ENCODE measurements at places on chromosomes 3 and 15. TPM values are rescaled to one million over a fixed set of nuclear protein-coding genes. Genes with fewer than 3 reads are reported as not detected.

Gene GOLGA8R
- total RNA-seq: 2.0 TPM

Gene CASR
- 1.3 TPM for total RNA-seq

DNA sequence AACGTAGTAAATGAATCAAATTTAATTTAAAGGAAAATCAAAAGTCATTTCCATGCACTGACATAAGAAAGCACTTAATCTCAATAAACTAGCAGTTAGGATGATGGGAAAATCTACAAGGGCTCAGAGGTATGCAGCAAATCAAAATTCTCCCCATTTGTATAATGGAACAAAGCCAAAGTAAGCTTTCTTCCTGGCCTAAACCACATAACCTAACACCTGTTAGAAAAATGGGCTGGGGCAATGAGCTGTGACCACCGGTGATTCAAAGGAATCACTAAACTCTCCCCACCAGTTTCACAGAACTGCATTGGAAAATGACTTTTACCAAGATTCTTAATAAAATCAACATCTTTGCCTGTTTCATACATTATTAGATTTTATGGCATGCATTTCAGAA lies 1024.3 kb downstream of the FHIT start:
- H3K27ac ChIP-seq: no peak overlapping the region
- no peaks in the 10 kb centered on the region for H3K4me1 ChIP-seq
- DNase-seq: no peak

Gene B3GNT5
- 2.1 TPM for total RNA-seq

DNA sequence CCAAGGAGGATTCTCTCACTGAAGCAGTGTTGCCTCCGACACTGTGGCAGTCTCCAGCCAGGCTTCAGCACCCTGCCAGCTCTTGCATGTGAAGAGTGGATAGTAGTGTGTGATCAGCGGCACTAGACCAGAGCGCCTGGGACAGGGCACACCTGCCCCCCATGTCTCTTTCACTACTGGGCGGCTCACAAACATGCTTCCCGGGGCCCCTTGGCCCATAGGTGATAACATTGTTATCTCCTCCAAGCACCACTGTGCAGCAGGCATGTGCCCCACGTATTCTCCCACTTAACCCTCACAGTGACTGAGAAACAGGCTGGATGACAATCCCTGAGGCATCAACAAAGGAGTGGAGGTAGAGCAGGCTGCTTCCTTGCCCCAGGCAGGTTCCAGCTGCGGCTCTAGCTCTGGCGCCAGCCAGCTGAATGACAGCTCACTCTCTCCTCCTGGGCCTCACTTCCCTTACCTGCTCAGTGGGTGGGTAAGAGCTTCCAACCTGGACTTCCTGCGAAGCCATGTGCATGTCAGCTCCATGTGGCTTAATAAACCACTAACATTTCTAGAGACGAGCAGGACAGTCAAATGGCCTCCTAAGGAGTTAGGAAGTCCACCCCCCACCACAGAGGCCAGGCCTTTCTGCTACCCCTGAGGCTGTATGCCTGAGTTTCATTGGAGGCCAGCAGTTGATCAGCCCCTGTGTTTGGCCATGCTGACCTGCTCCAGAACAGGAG lies 37.8 kb downstream of the KLF13 start:
- peaks cover 79% of the 10 kb centered on the region for H3K4me1 ChIP-seq
- peak overlapping the region; percentile 88 for H3K4me3 ChIP-seq
- no peaks in the 10 kb centered on the region for H3K36me3 ChIP-seq
- no peak for DNase-seq
- H3K27me3 ChIP-seq: no peaks in the 10 kb centered on the region
- peak overlapping the region; percentile 99 for H3K27ac ChIP-seq

- H3K4me3 ChIP-seq: no peak overlapping the region
- H3K36me3 ChIP-seq: peaks cover 18% of the 10 kb centered on the region
- no peak for DNase-seq
Observed at GRCh38 chr3:142355692-142356091, 92.1 kb downstream of the XRN1 start.

DNA sequence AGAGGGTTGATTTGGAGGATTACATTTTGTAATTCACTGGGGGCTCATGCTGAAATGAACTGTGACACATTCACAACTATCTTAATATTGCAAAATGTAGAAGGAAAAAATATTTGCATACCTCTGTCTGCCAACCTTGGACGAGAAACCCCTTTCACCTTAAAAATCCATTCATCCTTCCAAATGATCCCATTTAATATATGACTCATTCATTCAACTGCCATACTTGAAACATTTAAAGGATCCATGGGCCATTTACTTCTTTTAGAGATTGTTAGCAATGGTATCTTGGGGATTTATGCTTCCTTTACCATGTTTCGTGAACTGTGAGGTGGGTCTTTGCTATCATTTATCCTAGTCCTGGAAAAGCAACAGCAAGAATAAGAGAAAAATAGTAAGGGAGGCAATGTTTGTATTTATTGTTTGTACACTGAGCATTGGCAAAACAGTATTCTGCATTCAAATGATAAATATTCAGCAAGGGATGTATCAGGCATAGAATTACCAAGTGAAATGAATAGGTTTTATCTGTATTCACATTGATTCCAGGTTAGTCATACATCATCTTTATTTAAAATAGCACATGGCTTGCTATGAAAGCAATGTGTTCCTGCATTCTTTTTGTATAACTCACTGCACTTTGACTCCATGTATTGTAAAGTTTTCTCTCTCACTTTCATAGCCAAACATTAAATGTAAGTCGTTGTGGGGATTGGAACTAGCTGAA lies 378.1 kb downstream of the NSUN3 start:
- H3K27ac ChIP-seq: no peak overlapping the region
- no peaks in the 10 kb centered on the region for H3K4me1 ChIP-seq
- H3K4me3 ChIP-seq: no peak overlapping the region
- no peaks in the 10 kb centered on the region for H3K27me3 ChIP-seq

DNA sequence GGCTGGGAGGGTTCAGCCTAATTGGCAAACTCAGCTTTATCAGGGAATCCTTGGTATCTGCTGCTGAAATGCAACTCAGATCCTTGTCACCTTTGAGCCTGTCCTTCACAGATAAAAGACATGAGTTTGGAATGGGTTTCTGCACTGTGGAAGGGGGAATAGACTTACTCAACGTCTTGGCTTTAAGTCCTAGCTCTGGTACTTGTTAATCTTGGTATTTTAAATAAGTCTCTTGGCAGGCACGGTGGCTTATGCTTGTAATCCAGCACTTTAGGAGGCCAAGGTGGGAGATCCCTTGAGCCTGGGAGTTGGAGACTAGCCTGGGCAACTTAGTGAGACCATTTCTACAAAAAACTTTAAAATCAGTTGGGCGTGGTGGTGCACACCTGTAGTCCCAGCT lies 55.1 kb upstream of the ATOSA start:
- H3K36me3 ChIP-seq: peaks cover 2% of the 10 kb centered on the region
- no peak overlapping the region for H3K4me3 ChIP-seq
- peak overlapping the region; percentile 70 for H3K27ac ChIP-seq
- peaks cover 12% of the 10 kb centered on the region for H3K4me1 ChIP-seq
- H3K27me3 ChIP-seq: no peaks in the 10 kb centered on the region

DNA sequence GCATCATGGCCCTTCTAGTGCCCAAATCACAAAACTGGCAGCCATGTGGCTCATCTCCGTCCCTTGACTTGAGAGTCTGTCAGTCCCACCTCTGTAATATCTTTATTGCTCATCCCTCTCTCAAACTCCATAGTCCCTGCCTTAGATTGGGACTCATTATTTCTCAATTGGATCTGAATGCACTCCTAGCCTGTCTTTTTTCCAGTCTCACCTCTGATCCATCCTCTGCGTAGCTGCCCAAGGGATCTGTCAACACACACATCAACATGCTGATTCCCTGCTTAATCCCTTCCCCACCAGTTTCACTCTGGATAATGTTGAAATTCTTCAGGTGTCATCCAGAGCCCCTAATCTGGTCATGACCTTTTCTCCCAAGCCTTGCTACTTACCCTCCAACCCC lies 39.3 kb downstream of the NMNAT3 start:
- no peaks in the 10 kb centered on the region for H3K4me1 ChIP-seq
- peaks cover 4% of the 10 kb centered on the region for H3K36me3 ChIP-seq
- peaks cover 2% of the 10 kb centered on the region for H3K27me3 ChIP-seq
- H3K27ac ChIP-seq: no peak overlapping the region
- no peak for DNase-seq

DNA sequence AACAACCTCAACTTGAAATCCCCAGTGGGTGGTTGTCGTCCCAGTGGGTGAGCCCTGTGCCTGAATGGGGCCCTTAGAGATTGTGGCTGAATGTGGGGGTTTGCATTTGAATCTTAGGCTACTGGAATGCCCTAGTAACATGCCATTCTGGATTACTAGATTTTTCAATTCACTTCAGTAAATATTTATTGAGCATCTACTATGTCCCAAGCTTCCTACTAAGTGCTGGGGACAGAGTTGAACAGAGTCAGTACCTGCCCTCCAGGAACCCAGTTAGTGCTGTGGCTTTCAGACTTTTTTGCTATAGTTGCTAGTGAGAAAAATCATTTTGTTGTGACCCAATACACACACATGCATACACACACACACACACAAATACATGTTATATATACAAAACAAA lies 39.0 kb downstream of the CORO2B start:
- H3K27me3 ChIP-seq: peaks cover 60% of the 10 kb centered on the region
- H3K4me3 ChIP-seq: no peak overlapping the region
- H3K36me3 ChIP-seq: peaks cover 2% of the 10 kb centered on the region
- H3K27ac ChIP-seq: no peak overlapping the region
- no peak for DNase-seq
- H3K4me1 ChIP-seq: peaks cover 4% of the 10 kb centered on the region

- H3K4me3 ChIP-seq: no peak overlapping the region
- no peaks in the 10 kb centered on the region for H3K36me3 ChIP-seq
- no peak overlapping the region for H3K27ac ChIP-seq
Observed at GRCh38 chr3:69585472-69585871, 153.8 kb upstream of the MITF start.

GRCh38 chr15:98896002-98896721 lies 111.4 kb downstream of the PGPEP1L start:
- H3K27ac ChIP-seq: no peak overlapping the region
- no peak overlapping the region for H3K4me3 ChIP-seq
- no peaks in the 10 kb centered on the region for H3K4me1 ChIP-seq
- no peaks in the 10 kb centered on the region for H3K27me3 ChIP-seq
- peaks cover 2% of the 10 kb centered on the region for H3K36me3 ChIP-seq
- no peak for DNase-seq

- no peak overlapping the region for H3K4me3 ChIP-seq
- no peak overlapping the region for H3K27ac ChIP-seq
- no peaks in the 10 kb centered on the region for H3K27me3 ChIP-seq
- H3K36me3 ChIP-seq: peaks cover 2% of the 10 kb centered on the region
- H3K4me1 ChIP-seq: peaks cover 49% of the 10 kb centered on the region
Observed at GRCh38 chr3:120765830-120766493, 23.4 kb downstream of the GTF2E1 start.

Gene FGF12
- total RNA-seq: not detected

All from T-helper 17 cell (primary cell).